ENCODE measurements at places on chromosomes 11 and 22.

- no peak for DNase-seq
Measured at GRCh38 chr22:32758866-32759385, 42.6 kb upstream of the TIMP3 start.

- no peak for DNase-seq
Measured at GRCh38 chr11:66495401-66495854, 15.0 kb upstream of the BBS1 start.

- no peak for DNase-seq
Measured at GRCh38 chr11:60912223-60912850, 1.6 kb upstream of the TMEM109 start.

DNA sequence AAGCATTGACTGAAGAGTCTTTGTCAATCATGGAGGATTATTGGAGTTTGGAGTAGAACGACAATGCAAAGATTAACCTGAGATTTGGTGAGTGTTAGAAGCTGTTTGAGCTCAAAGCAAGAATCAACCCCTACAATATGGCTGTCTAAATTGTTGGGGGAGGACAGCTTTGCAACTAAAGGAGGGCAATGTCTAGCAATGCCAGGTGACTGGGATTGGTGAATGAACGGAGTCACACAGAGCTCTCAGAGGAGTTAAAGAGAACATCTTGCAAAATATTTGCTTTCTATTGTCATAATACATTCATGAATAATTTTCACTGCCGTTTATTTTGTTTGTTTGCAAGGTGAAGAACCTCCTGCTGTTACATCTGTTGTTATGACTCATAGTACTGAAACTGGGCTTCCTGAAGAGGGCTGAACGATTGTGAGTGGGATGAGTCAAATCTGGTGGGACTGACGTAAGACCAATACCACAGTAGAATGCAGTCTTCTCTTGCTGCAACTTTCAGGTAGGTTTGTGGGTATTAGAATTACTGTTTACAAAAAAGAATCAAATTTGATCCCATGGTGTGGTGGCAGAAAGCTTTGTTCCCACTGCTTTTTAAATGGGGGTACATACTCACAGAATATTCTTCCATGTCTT is 281.9 kb downstream of the CADM1 start:
- DNase-seq = no peak

GRCh38 chr11:7487360-7487759 is 2.1 kb downstream of the OLFML1 start:
- no peak for DNase-seq

GRCh38 chr11:126599217-126599897 is 243.9 kb downstream of the ST3GAL4 start:
- no peak for DNase-seq

GRCh38 chr11:8577791-8578581 is 16.0 kb downstream of the STK33 start:
- DNase-seq = no peak

DNA sequence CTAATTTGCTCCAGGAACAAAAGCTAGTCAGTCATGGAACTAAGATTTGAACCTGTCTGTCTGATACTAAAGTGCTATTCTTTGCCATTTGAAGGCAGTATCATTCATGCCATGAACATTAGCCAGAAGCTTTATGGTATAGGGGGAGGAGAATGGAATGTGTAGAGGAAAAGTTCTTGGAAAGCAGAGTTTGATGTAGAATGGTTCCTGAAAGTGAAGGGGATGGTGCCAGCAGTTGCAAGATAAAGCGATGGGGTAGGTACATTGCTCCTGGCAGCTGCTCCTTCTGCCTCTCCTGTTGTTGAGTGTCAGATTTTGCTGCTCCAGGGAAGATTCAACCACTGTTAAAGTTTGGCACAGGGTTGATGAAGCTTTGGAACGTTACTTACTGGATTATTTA is 53.4 kb downstream of the ARHGAP42 start:
- no peak for DNase-seq

DNA sequence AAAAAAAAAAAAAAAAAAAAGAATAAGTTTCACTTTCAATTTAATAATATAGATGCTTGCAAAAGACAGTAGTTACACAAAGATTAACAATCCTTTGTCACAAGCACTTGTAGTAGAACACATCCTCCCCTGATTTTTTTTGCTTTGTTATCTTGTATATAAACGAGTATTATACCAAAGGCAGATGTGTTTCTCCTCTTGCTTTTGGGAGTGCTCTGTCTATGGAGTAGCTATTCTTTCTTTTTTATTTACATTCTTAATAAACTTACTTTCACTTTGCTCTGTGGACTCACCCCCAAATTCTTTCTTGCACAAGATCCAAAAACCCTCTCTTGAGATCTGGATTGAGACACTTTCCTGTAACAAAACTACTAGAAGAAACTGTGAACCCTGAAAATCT is 3.4 kb upstream of the MRPL16 start:
- DNase-seq = no peak

DNA sequence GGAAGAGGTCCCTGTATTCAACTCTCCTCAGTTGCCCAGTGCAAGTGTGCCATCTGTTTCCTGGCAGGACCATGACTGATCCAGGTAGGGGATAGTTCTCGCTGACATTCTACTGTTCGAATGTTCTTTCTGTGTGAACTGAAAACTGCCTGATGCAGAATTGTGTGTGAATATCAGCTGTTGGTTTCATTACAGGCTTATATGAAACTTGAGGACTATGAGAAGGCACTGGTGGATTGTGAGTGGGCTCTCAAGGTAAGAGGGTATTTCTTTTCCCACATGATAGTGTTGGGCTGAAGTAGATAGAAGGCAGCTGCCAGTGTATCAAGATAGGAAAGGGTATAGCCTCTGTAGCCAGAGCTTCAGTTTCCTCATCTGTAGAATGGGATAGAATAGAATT is 15.3 kb downstream of the TTC12 start:
- no peak for DNase-seq

DNA sequence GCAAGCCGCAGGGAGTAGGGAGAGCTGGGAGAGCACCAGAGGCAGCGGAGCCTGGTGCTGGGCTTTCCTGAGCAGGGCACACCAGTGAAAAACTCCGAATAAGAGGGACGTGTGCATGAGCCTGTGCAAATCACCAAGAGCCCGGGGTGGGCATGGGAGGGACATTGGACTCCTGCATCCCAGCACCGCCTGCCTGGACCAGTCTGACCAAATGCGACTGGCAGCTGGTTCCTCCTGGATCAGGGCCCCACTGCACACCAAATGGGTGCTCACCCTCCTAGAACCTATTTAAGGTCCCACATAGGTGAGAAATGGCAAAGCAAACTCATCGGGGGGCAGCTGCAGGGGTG is 3.1 kb downstream of the PPM1F start:
- DNase-seq = no peak

- DNase-seq = no peak
Measured at GRCh38 chr11:15941206-15941770, 415.1 kb downstream of the SOX6 start.

DNA sequence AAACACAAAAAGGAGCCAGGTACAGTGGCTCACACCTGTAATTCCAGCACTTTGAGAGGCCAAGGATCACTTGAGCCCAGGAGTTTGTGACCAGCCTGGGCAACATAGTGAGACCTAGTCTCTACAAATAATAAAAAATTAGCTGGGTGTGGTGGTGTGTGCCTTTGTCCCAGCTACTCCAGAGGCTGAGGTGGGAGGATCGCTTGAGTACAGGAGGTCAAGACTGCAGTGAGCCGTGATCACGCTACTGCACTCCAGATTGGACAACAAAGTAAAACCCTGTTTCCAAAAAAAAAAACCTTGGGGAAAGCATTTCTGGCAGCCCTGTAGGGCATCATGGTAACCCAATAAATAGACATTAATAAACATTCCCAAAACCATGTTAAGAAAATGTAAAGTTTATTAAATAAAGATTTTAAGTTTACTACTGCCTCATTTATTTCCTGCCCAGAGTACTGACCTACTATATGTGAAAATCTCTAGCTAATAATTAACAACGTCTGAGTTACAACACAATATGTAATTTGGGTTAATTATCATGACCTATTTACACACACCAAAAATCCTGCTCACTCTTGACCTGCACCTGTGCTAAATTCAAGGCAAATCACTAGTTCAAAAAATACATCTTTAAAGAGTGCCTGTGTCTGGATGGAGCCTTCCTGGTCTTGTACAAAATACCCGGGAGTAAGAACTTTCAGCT is 8.4 kb downstream of the EEF1G start:
- DNase-seq = no peak

DNA sequence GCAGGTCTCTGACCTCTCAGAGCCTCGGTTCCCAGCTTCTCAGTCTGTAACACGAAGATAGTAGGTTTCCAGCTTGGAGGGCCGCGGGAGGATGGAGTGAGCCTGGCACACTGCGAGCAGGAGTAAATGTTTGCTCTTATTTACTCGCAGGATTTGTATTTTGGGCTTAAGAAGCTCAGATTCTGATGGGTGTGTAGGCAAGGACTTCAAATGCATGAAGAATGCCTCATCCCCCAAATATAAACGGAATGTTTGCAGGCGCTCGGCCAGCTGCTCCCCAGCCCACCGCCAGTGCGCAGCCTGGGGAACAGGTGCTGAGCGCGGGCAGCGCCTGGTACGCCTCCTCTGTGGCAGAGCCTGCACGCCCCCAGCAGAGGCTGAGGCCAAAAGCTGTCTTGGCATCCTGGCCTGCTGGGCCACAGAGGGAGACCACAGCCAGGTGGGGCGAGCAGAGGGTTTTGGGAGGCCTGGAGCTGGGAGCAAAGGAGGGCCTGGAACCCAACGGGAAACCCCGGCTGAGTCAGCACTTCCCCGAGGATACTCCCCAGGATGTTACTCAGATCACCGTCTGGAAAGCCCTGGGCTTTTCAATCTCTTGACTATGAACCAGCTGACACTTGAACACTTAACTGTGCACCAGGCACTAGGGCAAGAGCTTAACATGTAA is 9.4 kb downstream of the EHD1 start:
- DNase-seq = no peak

DNA sequence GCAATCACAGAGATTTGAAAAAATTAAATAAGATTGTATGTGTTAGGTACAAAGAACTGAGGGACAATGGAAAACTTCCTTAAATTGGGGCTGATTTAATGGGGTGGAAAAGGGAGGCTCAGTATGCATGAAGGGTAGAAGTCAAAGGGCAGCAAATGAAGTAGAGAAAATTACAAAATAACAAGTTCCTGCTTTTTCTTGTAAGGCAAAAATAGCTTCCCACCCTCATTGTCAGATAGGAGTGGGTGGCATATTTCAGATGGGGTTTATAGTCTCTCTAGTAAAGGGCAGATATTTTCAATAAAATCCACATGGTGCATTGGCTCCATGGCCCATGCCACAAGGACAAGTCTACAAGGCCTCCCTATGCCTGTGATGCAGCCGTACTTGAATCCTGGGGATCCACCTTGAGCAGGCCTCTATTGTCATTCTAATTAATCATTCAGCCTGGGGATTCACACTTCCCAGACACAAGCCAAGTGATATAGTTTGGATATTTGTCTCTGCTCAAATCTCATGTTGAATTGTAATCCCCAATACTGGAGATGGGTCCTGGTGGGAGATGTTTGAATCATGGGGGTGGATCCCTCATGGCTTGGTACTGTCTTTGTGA is 36.7 kb upstream of the SESN3 start:
- DNase-seq = no peak

GRCh38 chr11:1665313-1665712 is 31.7 kb upstream of the KRTAP5-6 start:
- no peak for DNase-seq

- peak; percentile 37 for DNase-seq
Measured at GRCh38 chr11:2898366-2899079, 12.9 kb upstream of the CDKN1C start.

- no peak for DNase-seq
Measured at GRCh38 chr11:34036456-34036855, 15.1 kb upstream of the CAPRIN1 start.

GRCh38 chr11:61715867-61716266 is 35.7 kb downstream of the DAGLA start:
- DNase-seq = no peak

GRCh38 chr11:85042361-85042760 is 584.8 kb downstream of the DLG2 start:
- DNase-seq = no peak

GRCh38 chr22:40621309-40622151 is 15.0 kb downstream of the MRTFA start:
- no peak for DNase-seq

DNA sequence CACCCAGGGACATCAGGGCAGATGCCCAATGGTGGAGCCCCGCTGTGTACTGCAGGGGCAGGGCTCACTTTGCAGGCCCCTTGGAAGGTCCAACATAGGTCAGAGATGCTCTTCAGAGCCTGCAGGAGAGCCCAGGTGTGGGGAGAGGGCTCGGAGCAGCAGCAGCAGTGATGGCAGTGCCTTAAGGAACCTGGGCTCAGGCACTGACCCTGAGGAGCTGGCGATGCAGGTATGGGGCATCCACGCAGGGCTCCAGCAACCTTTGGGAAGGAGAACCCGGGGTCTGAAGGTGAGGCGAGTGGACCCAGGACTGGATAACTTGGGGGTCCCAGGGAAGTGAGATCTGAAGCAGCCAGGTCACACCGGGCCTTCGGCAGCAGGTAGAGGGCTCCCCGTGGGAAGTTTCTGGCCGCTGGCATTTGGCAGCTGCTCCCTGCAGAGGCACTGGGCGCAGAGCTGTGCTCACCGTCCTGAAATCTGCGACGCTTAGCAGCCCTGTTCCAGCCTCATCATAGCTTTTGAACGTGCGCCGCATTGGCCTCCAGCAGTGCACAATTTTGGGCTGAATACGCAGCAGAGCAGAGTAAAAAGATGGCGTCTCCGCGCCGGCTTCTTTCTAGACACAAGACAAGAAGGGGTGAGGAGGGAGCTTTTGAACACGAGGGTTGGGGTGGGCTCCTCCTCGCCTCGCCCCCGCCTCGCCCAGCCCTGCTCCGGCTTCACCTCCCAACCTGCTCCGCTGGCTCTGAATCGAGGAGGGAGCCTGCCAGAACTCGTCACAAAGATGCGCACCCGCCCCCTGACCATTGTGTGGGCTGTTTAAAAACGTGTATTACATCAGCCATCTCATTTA is 118.8 kb downstream of the MPPED1 start:
- DNase-seq = no peak

- DNase-seq = no peak
Measured at GRCh38 chr22:44493206-44493605, 4.8 kb downstream of the RTL6 start.

DNA sequence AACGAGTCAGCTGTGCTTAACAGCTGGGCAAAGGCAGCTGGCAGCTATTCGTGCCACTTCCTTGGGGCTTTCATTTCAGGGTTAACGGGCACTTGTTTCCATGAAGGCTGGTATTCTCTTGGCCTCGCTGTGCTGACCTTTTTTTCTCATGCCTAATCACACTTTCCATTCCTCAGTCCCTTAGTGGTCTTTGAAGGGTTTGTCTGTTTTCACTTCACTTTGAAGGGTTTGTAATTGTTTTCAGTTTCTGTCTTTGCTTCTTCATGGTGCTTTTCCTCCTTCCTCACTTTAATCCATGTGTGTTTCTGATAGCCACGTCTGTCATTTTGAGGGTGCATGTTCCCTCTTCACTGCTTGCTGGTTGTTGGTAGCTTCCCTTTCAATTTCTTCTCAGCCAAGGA is 24.6 kb downstream of the PPIL2 start:
- DNase-seq = no peak

- no peak for DNase-seq
Measured at GRCh38 chr11:103494491-103494890, 385.3 kb downstream of the DYNC2H1 start.

GRCh38 chr22:29385748-29386147 is 2.6 kb downstream of the AP1B1 start:
- DNase-seq = no peak

GRCh38 chr11:34509336-34509876 is 4.2 kb downstream of the ELF5 start:
- no peak for DNase-seq

- no peak for DNase-seq
Measured at GRCh38 chr22:43731988-43732387, 80.1 kb downstream of the EFCAB6 start.
